ENCODE measurements at places on chromosomes 5 and 9. TPM values are rescaled to one million over a fixed set of nuclear protein-coding genes. Genes with fewer than 3 reads are reported as not detected.

The FUT7 gene
- polyA plus RNA-seq, result not detected

The OR13C3 gene
- not detected for polyA plus RNA-seq

The HINT1 gene
- 279 TPM for polyA plus RNA-seq

The IL13 gene
- polyA plus RNA-seq, result not detected

The FAXDC2 gene
- 54.9 TPM for polyA plus RNA-seq

Data from left lung (tissue), 14 donors.